ENCODE measurements at places on chromosomes 1 and 21.

- DNase-seq, result no peak
Observed at GRCh38 chr1:206986402-206986801, 16.1 kb upstream of the FCAMR start.

GRCh38 chr21:31798842-31799704 is 67.2 kb upstream of the SCAF4 start:
- no peak for DNase-seq

- no peak for DNase-seq
Observed at GRCh38 chr1:13700521-13701270, 708 bp downstream of the PRDM2 start.

DNA sequence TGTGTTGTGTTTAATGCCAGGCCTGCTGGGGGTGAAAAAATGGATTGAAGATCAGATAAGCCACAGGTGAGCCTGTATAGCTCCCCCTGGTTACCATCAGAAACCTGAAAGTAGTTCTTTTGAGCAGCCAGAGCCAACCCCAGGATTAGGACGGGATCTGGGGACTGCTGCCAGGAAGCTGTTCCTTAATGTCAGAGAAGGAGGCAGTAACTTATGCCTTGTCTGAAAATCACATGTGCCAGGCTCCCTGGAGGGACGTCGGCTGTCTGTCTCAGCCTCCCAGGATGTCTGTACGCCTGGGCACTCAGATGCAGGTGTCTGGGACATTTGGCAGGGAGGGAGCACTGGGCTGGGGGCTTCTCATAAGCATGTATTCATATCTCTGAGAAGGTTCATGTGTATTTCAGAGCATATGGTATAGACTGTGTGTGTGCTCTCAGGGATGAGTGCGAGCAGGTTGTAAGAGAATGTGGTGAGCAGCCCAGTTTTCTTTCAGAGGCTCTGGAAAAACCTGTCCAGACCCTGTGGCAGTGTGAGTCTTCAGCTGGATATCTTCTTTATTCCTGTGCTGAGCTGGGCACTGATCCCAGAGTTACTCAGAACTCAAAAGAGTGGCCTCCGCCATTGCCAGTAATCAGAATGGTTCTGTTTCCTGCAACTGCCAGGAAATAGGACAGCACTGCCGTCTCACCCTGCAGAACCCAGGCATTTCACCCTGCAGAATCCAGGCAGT is 2.8 kb downstream of the FAM43B start:
- DNase-seq, result no peak

DNA sequence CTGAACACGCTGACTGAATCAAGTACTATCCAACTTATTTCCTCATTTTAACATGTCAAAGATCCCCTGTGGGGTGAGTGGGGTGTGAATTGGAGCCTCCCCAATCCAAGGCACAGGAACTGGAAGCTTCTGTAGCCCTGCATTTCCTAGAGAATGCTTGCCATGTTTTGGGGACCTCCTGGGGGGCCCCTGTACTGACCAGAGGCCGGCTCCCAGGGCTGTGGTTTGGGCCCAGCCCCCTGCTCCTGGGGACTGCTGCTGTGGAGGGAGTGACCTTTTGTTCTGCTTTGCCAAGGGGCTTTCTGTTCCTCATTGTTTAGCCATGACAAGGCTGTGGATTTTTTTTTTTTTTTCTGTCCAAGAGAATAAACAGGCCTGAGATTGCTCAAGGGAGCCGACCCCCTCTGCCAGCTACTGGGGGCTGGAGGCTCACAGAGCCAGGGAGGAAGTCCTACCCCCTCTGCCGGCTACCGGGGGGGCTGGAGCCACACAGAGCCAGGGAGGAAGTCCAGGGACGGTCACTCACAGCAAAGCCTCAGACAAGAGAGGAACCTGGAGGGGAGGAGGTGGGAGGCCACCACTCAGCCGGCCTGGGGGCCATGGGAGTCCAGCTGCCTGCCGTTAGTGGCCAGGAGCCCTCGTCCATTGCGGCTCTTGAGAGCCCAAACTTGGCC is 17.4 kb downstream of the TNFRSF1B start:
- peak; percentile 47 for DNase-seq

DNA sequence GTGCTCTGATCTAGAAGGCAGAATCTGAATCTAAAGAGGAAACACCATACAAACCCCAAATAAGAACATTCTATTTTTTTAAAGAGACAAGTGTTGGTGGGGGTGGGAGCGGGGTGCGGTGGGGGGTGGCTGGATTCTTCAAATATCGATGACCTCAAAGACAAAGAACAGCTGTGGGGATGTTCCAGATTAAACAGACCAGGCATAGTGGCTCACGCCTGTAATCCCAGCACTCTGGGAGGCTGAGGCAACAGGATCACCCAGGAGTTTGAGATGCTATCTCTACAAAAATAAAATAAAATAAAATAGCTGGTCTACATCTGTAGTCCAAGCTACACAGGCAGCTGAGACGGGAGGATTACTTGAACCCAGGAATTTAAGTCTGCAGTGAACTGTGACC is 5.0 kb downstream of the ATP1A4 start:
- no peak for DNase-seq

- DNase-seq, result no peak
Observed at GRCh38 chr1:51274676-51275075, 38.6 kb downstream of the RNF11 start.

GRCh38 chr1:236161230-236161629 is 18.9 kb downstream of the GPR137B start:
- no peak for DNase-seq

DNA sequence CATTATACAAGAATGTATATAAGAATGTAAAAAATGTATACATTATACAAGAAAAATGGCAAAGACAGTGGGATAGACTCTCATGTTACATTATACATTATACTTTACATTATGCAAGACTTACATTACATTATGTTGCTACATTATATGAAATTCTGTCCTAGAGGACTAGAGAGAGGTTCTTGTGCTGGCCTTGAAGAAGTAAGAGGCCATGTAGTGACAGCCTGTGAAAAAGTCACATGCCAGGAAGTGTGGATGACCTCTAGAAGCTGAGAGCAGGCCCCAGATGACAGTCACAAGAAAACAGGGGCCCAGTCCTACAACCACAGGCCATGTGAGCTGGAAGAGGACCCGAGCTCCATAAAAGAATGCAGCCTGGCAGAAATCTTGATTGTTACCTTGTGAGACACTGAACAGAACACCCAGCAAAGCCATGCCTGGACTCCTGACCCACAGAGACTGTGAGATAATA is 30.5 kb upstream of the AHCYL1 start:
- no peak for DNase-seq

DNA sequence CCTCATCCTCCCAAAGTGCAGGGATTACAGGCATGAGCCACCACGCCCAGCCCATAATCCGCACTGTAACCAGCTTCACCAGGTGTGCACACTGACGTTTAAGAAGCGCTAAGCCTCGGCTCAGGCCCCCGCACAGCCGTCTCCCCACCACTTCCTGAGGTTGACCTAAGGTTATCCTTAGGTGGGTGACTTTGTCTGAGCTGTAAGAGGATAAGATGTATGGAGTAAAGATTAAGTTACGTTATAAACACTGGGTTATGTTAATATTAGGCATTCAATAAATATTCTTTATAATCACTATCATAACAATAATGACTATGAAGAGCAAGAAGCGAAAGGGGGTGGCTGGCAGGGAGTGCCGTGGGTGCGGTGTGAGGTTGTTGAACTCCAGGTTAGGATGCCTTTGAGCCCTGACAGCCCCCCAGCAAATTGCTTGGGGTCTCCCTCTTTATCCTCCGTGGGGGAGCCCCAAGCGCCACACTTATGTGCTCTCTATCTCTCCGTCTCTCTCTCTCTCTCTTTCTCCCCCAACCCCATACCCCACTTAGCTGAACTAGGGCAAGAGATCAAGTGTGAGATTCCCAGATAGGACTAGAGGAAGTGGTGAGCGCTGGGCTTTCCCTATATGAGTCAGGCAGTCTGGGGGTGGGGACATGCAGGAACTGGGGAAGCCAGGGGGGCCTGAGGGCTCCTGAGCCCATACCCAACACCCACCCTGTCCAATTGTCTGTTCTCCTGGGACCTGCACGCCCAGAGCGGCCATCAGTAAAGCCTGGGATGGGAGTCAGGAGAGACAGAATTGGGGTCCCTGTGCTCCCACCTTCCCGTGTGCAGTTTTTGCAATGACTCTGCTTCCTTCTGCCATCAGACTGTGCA is 7.6 kb downstream of the EFHD2 start:
- no peak for DNase-seq

DNA sequence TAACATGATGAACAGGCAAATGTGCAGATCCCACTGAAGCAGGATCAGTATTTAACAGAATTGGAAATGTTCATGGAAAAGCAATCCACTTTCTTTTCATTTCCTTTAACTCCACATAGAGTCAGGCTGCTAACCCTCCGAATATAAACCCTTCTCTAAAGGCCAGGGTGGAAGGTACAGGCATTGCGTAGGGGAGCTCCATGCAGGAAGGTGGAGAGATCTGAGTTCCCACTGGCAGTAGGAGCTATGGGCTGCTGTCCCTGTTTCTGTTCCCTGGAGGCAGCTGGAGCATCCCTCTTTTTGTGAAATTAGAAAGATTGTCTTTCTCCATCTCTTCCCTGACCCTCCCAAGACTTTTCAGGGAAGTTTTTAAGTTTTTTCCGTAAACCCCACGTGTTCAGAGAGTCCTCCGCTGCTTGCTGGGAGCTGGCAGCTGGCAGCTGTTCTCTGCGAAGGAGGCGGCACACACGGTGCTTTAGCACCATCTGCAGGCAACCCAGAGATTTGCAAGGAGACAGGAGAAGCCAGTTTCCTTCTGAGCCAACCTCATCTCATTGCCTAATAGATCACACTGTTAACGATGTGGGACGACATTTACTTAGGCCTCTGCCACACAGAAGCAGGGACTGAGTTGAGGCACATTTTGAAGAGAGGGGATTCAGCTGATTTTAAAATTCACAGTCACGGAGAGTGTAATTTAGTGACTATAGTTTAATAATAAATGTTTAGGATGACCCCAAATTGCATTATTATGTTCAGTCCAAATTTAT is 55.4 kb upstream of the HOOK1 start:
- DNase-seq, result peak; percentile 55

DNA sequence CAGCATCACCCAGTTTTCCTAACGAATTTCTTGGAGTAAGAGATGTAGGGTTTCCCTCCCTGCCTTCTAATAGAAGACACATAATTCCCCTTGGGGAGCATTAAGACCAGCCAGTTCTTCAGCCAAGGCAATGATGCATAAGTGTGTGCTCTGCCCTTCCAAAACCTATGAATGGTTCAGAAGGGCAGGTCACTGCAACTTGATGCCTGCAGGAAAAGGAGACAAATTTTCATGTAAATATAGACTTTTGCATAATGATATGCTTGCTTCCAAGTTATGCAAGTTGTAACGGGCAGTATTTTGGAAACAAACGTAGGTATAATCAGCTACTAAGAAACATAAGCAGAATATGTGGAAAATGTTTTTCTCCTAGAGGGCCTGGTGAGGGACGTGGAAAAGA is 31.6 kb downstream of the PTGS2 start:
- DNase-seq, result no peak

DNA sequence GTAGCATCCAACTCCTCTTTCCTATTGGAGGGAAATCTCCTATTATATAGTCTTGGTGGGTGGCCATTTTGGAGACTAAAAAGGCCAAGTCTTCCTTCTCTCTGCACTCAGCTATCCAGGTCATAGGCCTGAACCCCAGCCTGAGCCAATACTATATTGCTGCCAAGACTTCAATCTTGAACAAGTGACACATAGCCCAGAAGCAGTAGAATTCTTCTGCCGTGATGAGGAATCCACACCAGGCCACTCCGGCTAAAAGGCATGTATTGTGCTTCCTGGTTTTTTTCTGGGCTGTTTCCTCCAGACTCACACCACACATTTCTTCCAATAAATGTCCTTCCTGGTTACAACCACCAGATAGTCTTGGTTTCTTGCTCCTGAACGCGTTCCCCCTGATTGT is 43.0 kb downstream of the ATF3 start:
- DNase-seq, result peak; percentile 49

GRCh38 chr1:167488786-167489185 is 29.5 kb downstream of the CD247 start:
- no peak for DNase-seq

DNA sequence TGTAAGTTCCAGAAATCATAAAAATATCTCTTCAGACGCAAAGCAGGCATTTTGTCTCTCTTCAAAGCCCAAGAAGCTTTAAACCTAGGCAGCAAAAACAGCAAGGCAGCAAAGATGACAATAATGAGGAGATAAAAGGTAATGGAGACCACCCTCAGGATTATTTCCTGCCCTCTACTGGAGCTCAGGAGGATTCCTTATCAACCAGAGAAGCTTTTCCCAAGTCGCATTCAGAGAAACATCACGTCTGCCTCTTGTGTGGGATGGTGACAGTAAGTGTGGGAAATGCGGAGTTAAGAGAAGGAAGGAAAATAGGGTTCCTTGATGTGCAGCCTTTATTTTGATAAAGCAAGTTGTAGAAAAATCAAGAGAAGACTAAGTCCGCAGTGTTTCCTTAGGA is 365.8 kb downstream of the RGS7 start:
- no peak for DNase-seq

DNA sequence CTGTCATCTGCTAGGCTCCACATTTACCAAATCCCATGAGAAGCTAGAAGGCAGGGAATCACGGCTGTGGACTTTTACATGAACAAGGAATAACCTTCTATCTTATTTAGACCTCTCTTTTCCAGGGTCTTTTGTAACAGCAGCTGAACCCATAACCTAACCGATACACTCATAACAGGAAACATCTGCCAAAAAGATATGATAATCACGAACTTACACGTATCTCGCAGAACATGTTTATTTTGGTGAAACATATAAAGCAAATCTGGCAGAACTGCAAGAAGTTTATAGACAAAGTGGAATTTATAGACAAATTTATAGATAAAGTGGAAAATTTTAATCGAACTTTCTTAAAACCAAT is 20.4 kb downstream of the TINAGL1 start:
- no peak for DNase-seq

- no peak for DNase-seq
Observed at GRCh38 chr1:113217447-113218208, 144.6 kb downstream of the LRIG2 start.

DNA sequence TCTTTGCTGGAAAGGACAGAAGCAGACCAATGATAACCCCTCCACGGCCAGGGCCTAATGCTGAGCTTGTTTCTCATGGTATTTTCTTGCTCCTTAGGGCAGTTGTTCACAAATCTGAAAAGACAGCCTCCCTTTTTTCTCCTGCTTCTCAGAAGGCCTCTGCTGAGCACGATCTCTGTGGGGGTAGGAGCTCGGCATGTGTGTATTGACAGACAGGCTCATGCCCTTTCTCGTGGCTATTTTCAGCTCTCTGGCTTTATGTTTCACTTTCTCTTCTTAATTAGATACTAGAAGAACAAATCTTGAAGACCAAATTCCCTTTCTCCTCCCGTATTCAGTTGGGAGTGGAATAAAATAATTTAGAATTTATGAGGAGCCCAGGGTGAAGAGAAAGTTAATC is 768 bp upstream of the RIIAD1 start:
- DNase-seq, result no peak

GRCh38 chr1:113904293-113904673 is 316 bp downstream of the AP4B1 start:
- no peak for DNase-seq

- no peak for DNase-seq
Observed at GRCh38 chr1:234851450-234852438, 241.8 kb upstream of the IRF2BP2 start.

DNA sequence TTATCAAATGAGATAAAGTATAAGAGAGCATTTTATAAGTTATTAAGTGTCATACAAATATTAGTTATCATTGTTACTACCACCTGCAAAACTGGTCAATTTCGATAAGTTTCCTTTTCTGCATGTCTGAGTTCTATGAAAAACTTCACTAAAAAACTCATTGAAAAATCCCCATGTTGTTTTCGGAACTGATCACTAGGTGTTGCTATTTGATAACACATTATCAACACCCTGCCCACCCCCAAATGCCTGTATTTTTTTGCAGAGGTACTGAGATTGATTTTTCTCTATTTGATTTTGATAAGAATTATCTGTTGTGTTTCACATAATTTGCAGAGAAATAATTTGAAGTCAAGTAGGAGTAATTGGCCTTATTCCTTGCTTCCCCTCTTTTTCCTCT is 22.1 kb upstream of the DISP1 start:
- DNase-seq, result no peak
